ENCODE measurements at places on chromosomes 5 and 9.

- no peak for DNase-seq
Observed at GRCh38 chr9:109769250-109769649, 10.7 kb upstream of the PALM2AKAP2 start.

GRCh38 chr5:60943624-60944023 lies 1.2 kb downstream of the ERCC8 start:
- DNase-seq, result no peak

DNA sequence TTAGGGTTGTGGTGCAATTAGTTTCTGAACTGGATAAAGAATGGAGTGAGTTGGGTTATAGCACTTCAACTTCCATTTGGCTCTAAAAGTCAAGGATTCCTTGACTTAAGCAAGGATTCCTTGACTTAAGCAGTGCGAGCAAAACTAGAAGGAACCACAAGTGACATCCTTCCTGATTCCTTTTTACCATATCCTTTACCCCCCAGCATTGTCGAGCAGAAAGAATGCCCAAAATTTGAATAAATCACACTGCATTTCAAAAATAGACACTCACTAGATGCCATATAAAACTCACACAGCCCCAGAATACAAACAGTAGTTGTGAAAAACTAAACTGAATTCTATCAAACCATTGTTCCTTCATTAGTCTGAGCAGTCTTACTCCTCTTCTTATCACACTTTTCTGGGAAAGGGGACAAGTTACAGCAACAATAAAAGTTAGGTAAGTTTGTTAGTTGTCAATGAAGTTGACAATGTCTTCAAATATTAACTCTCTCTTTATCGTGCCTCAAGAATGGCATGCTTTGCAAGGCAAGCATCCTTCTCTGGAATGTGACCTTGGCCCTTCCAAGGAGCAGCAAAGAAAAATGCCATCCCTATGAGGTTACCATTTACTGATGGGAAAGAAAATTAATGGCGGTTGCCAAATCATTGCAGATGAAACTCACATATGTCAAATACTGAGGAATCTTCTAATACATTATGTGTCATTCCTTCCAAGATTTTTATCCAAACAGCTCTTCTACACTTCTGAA lies 273.3 kb upstream of the ANKRD55 start:
- DNase-seq, result no peak

DNA sequence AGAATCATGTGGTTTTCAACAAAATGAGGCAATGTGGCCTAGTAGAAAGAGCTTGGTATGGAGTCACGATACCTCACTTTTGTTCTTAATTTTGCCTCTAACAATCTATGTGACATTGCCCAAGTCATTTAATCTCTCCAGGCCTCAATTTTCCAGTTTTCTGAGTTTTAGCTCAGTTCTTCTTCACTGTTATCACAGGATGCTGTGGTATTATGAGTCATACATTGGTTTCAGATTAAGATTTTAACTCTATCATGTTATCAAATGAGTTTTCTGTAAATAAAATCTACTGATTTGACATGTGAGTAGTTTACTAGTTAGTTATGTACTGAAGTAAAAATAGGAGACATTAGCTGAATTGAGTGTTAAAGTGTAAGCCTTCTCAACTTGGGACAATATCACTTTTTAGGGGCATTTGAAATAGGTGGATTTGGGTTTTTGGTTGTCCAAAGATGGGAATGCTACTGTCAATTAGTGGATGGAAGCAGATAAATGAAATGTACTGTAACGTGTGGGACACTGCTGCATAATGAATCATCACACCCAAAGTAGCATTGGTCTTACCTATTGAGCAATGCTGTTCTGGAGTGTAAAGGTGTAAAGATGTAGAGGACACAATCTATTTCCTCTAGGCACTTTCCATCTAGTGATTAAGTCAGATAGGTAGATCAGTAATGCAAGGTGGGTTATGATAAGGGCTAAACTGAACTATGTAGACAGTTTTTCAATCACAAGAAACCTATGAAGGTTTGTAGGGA lies 73.3 kb downstream of the NNT start:
- DNase-seq, result no peak

DNA sequence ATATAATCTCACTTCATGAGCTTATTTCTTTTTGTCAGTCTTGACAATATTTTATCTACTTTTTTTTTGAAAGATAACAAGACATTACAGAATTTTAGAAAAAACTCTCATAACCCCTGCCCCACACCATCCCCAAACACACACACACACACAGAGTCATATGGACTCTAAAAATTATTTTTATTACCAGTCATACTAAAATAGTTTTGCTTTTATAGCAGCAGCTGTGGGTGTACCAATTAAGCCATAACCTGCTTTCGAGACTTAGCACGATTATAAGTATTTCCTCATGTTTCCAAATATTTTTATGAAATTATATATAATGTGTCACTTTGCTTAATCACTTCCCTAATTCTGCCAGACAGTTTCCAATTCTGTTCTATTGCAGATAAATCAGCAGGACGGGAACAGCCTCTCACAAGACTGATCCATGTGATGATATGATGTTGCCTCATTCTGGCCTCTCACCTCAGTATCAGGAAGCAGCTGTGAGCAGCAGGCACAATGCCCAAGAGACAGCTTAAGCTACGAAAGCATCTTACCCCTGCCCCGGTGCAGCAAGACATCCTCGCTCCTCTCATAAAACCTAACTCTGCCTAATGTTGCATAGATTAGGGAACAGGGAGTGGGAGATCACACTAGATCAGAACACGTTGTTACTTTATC lies 7.0 kb downstream of the PDCL start:
- peak; percentile 61 for DNase-seq

DNA sequence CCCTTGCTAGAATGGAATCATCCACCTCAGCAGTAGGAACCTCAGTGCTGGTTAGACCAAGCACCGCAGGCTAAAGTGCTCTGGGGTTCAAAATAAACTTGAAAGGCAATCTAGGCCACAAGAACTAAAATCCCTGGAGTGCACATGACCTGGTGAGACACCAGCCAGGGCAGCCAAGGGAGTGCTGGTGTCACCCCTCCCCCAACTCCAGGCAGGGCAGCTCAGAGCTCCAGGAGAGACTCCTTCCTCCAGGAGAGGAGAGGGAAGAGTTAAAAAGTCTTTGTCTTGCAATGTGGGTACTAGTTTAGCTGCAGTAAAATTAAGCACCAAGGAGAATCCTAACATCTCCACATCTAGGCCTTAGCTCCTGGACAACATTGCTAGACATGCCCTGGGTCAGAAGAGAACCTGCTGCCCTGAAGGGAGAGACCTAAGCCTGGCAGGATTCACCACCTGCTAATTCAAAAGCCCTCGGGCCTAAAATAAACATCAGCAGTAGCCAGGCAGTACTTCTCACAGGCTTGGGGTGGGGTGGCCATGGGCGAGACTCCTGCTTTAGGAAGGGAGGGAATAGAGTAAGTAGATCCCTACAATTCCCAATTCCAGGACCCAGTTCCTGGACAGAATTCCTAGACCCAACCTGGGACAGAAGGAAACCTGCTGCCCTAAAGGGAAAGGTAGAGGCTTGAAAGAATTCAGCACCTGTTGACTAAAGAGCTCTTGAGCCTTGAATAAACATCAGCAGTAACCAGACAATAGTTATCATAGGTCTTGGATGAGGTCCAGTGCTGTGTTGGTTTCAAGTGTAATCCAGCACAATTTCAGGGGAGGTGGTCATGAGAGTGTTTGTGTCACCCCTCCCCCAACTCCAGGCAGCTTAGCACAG lies 25.8 kb downstream of the UGT3A2 start:
- no peak for DNase-seq

DNA sequence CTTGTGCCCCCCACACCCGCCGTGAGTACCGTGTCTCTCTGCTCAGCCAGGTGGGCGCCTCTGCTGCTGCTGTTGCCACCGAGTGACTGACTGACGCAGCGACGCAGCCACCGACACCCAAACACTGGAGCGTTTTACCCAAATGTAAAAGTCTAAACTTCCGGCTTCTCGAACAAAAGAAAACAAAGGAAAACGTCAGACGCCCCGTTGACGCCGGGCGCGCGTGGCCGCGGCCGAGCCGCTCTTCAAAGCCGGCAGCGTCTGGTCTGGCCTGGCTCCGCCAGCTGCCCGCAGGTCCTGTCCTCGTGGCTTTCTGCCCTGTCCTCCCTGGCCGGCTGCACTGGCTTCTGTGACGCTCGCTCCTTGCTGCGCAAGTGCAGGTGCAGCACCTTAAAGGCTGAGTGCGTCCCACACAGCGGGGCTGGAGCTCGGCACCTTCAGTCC lies 41.4 kb upstream of the CLPTM1L start:
- DNase-seq, result no peak

GRCh38 chr5:108111736-108112135 lies 270.2 kb downstream of the FBXL17 start:
- no peak for DNase-seq

Data from skeletal muscle cell (primary cell).